ENCODE measurements at places on chromosomes 11 and 22.
A peak's percentile ranks its signal among the peaks of the same experiment; 100 is the strongest.

DNA sequence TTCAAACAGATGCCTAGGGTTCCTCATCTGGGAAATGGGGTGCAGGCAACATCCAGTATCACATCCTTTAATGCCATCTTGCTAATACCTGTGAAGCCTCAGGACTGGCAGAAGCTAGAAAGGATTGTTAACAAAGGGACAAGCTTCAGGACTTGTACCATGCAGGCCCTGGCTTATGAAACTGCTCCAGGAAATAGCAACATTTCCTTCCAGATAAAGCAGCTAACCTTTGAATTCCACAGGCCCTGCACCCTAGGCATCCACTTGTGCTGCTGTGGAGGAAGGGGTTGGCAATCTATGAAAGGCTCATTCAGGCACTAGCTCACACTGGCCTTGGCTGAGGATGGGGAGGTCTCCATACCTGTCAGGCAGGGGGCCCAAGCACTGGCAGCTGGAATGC is 87.2 kb downstream of the BTBD10 start:
- DNase-seq, result no peak

DNA sequence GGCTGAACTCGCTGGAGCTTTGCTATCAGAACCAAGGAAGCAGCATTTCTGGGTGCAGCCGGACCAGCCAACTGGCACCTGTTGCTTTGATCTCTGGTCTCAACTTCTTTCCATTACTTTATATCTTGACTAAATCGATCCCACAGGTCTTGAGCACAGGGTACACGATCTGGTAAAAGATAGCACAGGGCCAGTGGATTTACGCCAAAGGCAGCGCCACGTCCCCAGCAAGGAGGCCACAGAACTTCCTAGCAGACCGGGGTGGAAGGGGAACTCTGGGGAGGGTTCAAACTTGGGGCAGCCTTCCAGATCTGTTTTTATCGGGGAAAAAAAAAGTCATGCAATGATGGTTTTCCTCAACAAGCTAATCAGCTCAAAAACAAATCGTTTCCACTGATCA is 14.0 kb downstream of the VPS37C start:
- DNase-seq, result no peak

DNA sequence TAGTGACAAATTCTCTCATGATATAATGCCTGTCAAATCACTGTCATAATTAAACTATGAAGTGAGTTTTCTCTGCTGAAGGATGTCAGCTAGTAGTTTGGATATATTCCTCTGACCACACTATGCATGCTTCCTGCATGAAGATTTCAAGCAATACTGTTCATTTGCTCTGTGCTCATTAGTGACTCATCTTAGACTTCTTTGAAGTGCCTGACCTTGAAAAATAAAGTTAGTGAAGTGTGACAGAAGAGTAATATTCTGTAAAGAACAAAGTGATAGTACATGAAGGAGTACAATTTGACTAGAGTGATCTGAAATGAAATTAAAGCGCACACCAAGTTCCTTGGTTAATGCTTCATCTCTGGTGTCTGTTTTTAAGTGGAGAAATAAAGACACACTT is 629.5 kb upstream of the ANO3 start:
- DNase-seq, result peak; percentile 43

GRCh38 chr11:103907548-103908455 is 128.6 kb upstream of the DDI1 start:
- DNase-seq, result no peak

GRCh38 chr11:33315822-33316221 is 58.6 kb downstream of the HIPK3 start:
- no peak for DNase-seq

- no peak for DNase-seq
Measured at GRCh38 chr22:43129426-43130425, 13.5 kb downstream of the MCAT start.

- DNase-seq, result no peak
Measured at GRCh38 chr11:31560842-31561476, 51.4 kb downstream of the ELP4 start.

DNA sequence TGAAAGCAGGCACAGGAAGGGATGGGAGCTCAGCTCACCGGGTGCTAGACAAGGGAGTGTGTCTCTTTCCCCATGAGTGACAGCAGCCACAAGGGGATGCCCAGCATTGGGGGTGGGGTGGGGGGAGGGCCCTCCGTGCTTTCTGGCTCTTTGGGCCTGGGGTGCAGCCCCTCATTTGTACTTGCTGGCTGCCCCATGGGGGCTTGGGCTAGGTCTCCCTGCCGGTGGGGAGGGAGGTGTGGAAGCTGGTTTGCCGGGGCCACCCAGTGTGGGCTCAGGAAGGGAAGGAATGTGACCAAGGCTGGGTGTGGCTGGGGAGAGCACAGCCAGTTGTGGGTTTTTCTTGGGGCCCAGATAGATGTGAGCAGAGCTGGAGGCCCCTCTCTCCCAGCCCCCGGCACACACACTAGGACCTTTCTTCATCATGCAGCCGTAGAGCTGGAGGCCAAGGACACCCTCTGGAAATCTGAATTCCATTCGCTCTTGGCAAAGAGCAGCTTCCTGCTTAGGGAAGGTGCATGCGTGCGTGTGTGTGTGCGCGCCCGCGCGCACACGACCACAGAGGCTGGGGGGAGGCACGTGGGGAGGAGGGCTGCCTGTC is 25.8 kb downstream of the KCNQ1OT1 start:
- no peak for DNase-seq

- no peak for DNase-seq
Measured at GRCh38 chr11:2582351-2582945, 117.3 kb downstream of the KCNQ1OT1 start.

DNA sequence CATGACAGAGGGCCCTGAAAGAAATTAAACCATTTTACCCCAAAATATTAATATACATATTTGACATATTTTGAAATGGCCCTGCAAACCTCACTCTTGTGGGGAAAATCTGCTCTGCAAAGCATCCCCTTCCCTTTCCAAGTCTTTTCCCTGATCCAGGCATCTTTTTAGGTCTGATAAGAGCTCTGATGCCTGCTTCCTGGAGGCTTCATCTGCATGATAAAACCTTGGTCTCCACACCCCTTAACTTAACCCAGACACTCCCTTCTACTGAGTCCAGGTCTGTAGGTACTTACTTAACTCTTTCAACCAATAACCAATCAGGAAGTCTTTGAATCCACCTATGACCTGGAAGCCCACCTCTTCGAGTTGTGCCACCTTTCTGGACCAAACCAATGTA is 1.8 kb upstream of the LGALS12 start:
- DNase-seq, result no peak

DNA sequence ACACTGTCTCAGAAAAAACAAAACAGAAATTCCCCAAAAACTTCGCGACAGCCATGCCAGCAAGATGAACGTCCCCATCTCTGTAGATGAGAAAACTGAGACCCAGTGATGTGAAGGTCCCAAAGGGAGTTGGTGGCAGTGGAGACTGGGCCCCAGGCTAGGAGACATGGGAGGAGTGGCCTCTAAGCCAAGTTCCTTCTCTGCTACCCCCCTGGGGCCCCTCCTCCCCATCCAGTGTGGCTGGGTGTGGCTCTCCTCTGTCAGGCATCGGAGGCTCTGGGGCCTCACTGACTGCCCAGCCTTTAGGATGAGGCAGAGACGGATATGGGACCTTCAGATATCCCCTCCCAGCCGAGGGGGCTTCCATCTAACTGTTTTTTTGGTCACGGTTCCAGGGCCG is 9.8 kb downstream of the RELT start:
- no peak for DNase-seq

- DNase-seq, result no peak
Measured at GRCh38 chr11:6941970-6942369, 15.7 kb downstream of the ZNF215 start.
